Epithelial cell of proximal tubule (primary cell): ENCODE measurements at places on chromosomes 5 and 9.

DNA sequence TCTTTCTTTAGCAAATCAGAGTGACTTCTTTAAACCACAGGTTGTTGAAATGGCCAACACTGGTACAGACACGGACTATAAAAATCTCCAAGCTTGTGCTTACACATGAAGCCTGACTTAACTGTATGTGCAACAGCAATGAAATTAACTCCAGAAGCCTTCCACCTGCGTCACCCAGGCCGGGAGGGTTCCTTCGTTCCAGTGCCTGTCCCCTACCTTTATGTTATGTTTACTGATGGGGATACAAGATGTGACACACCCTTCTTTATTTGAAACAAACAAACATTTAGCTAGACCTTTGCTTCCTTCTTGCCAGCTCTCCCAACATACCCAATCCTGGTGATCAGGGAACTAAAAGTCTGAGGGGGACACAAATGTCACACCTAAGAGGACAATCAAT is 66.0 kb downstream of the GOLPH3 start:
- no peak for DNase-seq

DNA sequence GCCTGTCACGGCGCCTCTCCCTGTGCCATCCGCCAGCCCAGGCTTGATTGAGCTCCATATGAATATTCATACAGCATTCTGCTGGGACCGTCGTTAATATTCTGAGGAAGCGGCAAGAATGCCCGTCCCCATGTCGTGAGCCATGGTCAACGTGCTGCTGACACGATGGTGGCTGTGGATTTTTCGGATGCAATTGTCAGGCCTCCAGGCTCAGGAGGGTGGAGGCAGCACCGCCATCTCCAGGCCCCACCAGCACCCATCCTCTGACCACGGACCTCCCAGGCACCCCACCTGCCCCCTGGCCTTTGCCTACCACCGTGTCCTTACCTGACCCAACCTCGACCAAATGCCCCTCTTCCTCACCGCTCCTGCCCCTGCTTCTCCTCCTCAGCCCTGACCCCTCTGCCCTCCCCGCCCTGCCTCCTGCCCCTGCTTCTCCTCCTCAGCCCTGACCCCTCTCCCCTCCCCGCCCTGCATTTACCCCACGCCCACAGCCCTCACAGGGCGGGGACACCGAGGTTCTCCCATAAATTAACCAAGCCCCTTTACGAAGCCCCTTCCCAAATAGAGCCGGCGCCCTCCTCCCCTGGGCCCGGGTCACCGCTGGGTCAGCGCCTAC is 9.9 kb downstream of the TMEM250 start:
- DNase-seq: no peak

GRCh38 chr9:33166231-33167083 is 679 bp downstream of the B4GALT1 start:
- no peak for DNase-seq

- no peak for DNase-seq
These were observed 97.6 kb downstream of the CDH10 start for GRCh38 chr5:24547132-24547531.

GRCh38 chr5:172505403-172505759 is 51.1 kb upstream of the SH3PXD2B start:
- no peak for DNase-seq

- no peak for DNase-seq
These were observed 797.3 kb downstream of the MAT2B start for GRCh38 chr5:164302533-164303235.

DNA sequence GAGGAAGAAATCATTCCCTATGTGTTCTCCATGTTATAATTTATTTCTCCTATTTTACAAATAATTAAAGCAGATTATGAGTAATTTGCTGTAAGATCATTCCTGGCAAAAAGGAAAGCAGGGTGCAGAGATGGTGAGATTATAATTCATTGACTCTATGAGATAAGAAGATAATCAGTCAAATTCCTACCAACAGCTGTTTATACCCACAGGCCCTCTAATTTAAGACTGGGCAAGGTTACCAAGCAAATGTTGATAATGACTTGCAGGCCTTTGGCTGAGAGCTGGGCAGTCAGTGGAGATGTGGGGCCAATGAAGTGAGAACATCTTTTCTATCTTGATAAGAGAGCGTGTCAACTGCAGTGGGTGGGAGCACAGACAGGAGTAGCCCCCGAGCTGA is 222.7 kb downstream of the ICE1 start:
- DNase-seq: no peak

GRCh38 chr5:6729386-6730310 is 16.4 kb downstream of the TENT4A start:
- DNase-seq: no peak
